H9 (cell line): ENCODE measurements at places on chromosomes 4 and X.

GRCh38 chrX:63809173-63809572 lies 24.2 kb upstream of the ARHGEF9 start:
- no peak for DNase-seq

GRCh38 chr4:145066063-145066501 lies 31.9 kb downstream of the ANAPC10 start:
- DNase-seq: no peak

DNA sequence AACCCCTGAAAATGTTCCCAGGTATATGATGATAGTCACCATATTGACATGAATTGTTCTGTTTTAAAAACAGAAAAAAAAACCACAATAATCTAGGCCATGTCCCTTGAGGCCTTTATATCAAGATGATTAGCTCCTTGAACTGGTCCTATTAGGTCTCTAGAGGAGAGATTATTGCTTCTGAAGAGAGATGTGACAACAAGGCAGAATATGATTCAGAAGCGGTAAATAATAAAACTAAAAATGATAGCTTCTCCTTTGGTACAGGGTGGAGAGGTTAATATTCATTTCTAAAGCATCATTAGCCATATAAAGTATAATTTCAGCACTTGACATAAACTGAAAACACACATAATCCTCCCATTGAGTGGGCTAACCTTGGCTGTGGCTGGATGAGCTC lies 25.8 kb downstream of the TLR8 start:
- no peak for DNase-seq

GRCh38 chr4:48058617-48059530 lies 42.3 kb downstream of the NIPAL1 start:
- DNase-seq: no peak

GRCh38 chrX:139052461-139052860 lies 340.9 kb upstream of the FGF13 start:
- DNase-seq: no peak

- no peak for DNase-seq
These were observed 2067.7 kb downstream of the ARAP2 start for GRCh38 chr4:34176609-34177008.

- DNase-seq: no peak
These were observed 141.2 kb downstream of the NDST3 start for GRCh38 chr4:118175506-118175905.

- DNase-seq: no peak
These were observed 56.8 kb downstream of the ZFYVE28 start for GRCh38 chr4:2361366-2362265.

- no peak for DNase-seq
These were observed 5.7 kb upstream of the KLKB1 start for GRCh38 chr4:186221624-186222023.

DNA sequence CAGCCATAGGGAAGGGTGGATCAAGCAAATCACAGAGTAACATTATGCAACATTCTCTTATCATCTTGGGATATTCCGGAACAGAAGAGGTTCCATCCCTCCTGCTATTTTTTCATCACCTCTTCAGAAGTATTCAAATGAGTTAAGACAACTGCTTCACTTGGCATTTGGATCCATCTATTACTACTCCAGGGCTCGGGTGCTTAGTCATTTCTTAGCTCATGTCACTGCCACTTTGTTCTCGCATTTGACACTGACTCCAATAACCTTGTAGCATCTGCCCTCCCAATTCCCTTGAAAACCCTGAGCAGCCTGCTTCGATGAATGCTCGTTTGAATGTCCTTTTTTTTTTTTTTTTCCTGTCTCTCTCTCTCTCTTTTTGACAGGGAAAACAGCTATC lies 114.9 kb downstream of the PPARGC1A start:
- DNase-seq: no peak

GRCh38 chr4:155506745-155507144 lies 130.0 kb upstream of the MAP9 start:
- DNase-seq: no peak

GRCh38 chr4:110619463-110620247 lies 3.2 kb downstream of the PITX2 start:
- DNase-seq: peak; percentile 82

GRCh38 chrX:56564164-56564885 lies 898 bp downstream of the UBQLN2 start:
- no peak for DNase-seq

- DNase-seq: no peak
These were observed 13.8 kb downstream of the SH3BP2 start for GRCh38 chr4:2806390-2807355.
